ENCODE measurements at places on chromosomes 4 and X. TPM values are rescaled to one million over a fixed set of nuclear protein-coding genes. Genes with fewer than 3 reads are reported as not detected.

- DNase-seq = no peak
Observed at GRCh38 chr4:110188113-110188512, 10.3 kb downstream of the ELOVL6 start.

The IL1RAPL1 gene
- 3.1 TPM for total RNA-seq

- no peak for DNase-seq
Observed at GRCh38 chr4:24611575-24611974, 27.2 kb upstream of the DHX15 start.

- DNase-seq = no peak
Observed at GRCh38 chrX:10902001-10902400, 209.1 kb upstream of the HCCS start.

GRCh38 chr4:140233791-140234696, 80.1 kb upstream of the MAML3 start:
- DNase-seq = no peak

GRCh38 chrX:2517055-2517454, 16.3 kb upstream of the DHRSX start:
- no peak for DNase-seq

DNA sequence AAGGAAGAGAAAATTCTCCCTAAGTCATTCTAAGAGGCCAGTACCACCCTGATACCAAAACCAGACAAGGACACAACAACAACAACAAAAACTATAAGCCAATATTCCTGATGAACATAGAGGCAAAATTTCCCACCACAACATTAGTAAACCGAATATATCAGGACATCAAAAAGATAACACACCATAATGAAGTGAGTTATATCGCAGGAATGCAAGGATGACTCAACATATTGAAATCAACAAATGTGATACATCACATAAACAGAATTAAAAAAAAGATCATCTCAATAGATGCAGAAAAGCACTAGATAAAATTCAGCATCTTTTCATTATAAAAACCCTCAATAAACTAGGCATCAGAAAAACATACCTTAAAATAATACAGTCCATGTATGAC, 1844.4 kb upstream of the PCDH10 start:
- DNase-seq = no peak

GRCh38 chr4:99485212-99485611, 25.6 kb upstream of the C4orf17 start:
- DNase-seq = no peak

- no peak for DNase-seq
Observed at GRCh38 chr4:155707251-155707650, 40.6 kb downstream of the GUCY1A1 start.

The ENPEP gene
- total RNA-seq = 3.3 TPM

The PCDH18 gene
- total RNA-seq = 5.0 TPM

The GAGE2A gene
- total RNA-seq = not detected

Data from Right ventricle myocardium superior (tissue), 1 donor.